ENCODE measurements at places on chromosomes 12 and 14. TPM values are rescaled to one million over a fixed set of nuclear protein-coding genes. Genes with fewer than 3 reads are reported as not detected.

The ARMH4 gene
- 14.6 TPM for total RNA-seq

The TMTC3 gene
- total RNA-seq, result 24.3 TPM

DNA sequence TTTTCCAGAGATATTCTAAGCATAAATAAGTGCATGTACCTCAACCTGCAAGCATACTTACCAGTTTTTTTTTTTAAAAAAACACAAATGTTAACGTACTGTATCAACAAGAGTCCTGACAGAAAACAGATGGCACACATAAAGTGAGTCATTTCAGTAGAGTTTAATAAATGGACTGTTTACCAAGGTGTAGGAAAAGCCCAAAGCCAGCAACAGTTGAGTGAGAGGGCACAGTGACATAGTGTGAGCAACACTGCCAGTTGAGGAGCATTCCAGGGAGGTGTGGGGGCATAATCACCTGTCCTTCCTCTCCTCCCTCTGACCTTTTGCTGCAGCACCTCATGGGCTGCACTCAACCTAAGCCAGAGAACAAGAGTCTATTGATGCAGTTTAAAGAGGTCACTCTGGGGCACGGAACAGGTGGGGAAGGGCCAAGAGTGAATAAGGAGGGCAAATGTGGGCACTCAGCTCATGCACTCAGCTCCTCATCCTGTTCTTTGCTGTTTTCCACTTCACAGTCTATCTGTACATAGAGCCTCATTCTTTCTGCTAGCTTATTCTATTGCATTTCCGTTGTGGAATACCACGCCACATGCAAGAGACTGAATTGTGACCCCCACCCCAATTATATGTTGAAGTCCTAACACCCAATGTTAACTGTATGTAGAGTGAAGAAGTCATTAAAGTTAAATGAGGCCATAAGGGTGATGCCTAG is 29.3 kb downstream of the DHRS2 start:
- no peak overlapping the region for H3K4me3 ChIP-seq
- DNase-seq, result no peak
- no peak overlapping the region for H3K27ac ChIP-seq
- H3K27me3 ChIP-seq, result no peaks in the 10 kb centered on the region
- no peaks in the 10 kb centered on the region for H3K4me1 ChIP-seq
- no peaks in the 10 kb centered on the region for H3K36me3 ChIP-seq

The KICS2 gene
- total RNA-seq, result 5.6 TPM

The SYCP3 gene
- 0.65 TPM for total RNA-seq

The NIN gene
- 57.7 TPM for total RNA-seq

The ZFP36L1 gene
- total RNA-seq, result 302 TPM

The TAS2R10 gene
- total RNA-seq, result 1.8 TPM

DNA sequence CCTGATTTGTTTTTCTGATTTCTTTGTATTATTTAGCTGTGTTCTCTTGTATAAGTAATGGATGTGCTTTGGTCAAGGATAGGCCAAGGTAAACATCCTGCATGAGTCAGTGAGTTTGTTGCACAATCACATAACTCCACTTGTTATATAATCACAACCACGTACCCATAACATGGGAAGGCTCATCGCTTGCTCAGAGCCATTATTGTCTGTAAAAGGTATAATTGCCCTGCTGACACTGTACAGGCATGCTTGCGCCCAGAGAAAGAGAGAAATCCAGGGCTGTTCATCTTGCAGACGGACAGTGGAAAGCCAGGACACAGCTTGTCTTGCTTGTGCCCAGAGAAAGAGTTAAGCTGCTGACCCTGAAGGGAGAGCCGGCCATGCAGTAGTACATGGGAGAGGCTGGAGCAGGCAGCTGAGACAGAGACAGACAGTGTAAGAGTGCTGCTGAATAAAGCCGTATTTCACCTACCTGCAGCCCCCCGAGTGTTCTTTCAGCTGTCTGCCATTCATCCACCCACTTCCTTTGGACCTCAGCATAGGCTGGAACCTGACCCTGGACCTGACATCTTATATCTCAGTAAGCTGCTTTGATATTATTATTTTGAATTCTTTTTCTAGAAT is 174.7 kb upstream of the DAAM1 start:
- no peaks in the 10 kb centered on the region for H3K36me3 ChIP-seq
- H3K27me3 ChIP-seq, result no peaks in the 10 kb centered on the region
- H3K4me3 ChIP-seq, result no peak overlapping the region
- no peaks in the 10 kb centered on the region for H3K4me1 ChIP-seq
- no peak overlapping the region for H3K27ac ChIP-seq

DNA sequence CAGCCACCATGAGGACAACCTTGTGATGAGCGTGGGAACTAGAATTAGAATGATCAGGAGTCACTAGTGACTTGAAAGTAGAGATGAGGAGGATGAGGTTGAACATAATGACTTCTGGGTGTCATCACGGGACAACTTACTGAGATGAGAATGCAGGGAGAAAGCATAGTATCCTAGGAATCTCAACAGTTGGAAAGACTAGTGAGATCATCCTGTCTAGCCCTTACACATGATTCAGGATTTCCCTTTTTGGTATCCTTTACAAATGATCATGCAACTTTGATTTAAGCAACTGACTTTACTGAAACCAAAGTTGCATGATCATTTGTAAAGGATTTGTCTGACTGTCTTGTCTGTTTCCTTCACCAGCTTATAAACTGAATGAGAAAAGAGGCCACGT is 51.8 kb upstream of the HIF1A start:
- H3K27me3 ChIP-seq, result no peaks in the 10 kb centered on the region
- H3K4me1 ChIP-seq, result no peaks in the 10 kb centered on the region
- H3K27ac ChIP-seq, result no peak overlapping the region
- H3K36me3 ChIP-seq, result no peaks in the 10 kb centered on the region

DNA sequence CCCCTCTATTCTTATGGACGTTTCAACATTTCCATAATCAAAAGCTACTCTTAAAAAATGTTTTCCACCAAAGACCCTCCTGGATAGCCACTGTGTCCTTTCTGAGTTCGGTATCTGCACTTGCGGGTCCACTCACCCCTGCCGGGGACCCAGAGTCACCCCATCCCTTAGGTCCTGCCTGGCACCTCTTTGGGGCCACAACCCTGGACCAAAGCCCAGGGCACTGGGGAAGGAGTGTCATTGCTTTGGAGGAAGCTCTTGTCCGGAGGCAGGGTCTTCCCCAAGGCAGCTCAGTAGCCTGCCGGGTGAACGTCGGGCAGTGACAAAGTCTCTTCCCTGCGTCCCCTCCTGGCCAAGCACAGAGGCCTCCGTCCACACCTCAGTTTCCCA is 129.6 kb downstream of the RFLNA start:
- H3K4me1 ChIP-seq, result no peaks in the 10 kb centered on the region
- no peak overlapping the region for H3K4me3 ChIP-seq
- no peak for DNase-seq
- H3K27ac ChIP-seq, result no peak overlapping the region
- H3K27me3 ChIP-seq, result no peaks in the 10 kb centered on the region
- H3K36me3 ChIP-seq, result peaks cover 2% of the 10 kb centered on the region

The LETMD1 gene
- total RNA-seq, result 62.3 TPM

GRCh38 chr12:79344855-79345847 is 345.6 kb downstream of the PAWR start:
- H3K27ac ChIP-seq, result no peak overlapping the region
- H3K27me3 ChIP-seq, result no peaks in the 10 kb centered on the region
- H3K36me3 ChIP-seq, result no peaks in the 10 kb centered on the region
- no peak for DNase-seq
- H3K4me3 ChIP-seq, result no peak overlapping the region

DNA sequence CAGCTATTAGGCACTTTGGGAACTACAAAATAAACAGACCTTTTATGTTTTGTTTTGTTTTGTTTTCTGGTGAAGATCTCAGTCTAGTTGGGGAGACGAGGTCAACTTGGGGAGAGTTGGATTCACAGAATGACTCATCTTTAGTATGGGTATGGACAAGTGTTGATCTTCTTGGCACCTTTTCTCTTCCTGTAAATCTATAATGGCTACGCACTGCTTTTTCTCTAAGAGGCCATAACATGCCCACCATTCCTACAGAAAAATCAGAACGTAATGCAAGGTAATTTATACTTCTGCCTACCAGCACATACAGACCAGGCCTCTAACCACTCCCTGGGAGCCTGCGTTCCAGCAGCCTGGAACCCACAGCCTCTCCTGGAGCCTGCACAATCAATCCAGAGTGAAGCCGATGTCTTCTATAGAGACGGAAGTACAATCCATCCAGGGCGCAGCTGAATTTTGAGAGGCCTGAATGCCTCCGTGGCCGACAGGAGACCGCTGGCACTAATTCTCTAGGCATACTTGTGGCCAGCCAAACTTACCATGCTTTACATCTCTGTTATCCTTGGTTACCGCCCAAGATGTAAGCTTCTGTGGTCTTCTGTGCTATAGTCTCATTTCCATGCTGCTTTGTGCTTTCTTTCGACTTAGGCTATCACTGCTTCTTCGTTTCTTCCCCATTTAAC is 717 bp downstream of the PPHLN1 start:
- no peak for DNase-seq
- H3K4me1 ChIP-seq, result peaks cover 6% of the 10 kb centered on the region
- peak overlapping the region; percentile 88 for H3K27ac ChIP-seq
- H3K36me3 ChIP-seq, result no peaks in the 10 kb centered on the region
- no peaks in the 10 kb centered on the region for H3K27me3 ChIP-seq
